ENCODE measurements at places on chromosomes 5 and 9.

DNA sequence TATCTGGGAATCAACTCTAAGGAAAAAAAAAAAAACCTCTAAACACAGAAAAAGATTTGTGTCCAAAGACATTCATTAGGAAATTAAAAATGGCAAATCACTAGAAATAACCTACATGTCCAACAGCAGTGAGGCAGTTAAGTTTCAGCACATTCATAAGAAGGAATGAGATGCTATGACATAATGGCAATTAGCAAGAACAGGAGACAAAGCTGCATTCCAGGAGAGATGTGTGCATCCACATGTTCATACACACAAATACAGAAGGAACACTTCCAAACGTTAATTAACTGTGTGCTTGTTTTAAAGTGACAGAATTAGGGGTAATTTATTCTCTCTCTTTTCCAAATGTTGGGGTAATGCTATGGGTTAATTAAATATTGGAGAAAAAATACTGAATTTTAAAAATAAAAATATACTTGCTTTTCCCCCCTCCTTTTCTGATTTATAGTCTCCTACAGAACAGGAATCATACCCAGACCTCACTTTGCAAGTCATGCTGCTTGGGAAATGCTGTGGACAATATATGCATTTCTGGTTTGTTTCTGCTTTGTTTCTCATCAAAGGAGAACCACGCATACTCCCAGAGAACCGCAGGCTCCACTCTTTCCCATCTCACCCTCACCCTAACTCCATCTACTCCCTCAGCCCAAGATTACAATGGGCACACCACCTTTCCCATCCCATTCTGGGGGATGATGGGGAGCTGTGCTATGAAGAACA lies 114.1 kb downstream of the CDK5RAP2 start:
- no peak for DNase-seq

DNA sequence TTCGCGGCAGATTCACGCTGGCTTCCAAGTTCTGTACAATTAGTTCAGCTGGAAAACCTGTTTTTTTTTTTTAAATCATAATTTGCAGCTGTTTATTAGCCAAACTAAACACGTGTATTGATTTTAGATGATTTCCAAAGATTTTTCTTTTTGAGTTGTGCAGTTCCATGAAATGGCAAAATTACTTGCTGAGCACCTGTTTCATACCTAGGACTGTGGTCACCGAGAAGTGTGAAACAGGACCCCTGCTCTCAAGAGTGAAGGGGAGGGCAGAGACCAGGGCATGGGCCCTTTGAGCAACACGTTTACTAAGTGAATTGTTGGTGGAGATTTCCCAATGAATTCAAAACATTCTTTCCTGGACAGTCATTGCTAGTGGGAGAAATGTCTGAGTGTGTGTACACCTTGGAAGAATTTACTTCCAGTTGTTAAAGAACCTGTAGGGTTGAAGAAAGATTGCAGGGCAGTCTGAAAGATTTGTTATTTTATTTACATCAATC lies 688 bp downstream of the SNX24 start:
- peak; percentile 53 for DNase-seq

DNA sequence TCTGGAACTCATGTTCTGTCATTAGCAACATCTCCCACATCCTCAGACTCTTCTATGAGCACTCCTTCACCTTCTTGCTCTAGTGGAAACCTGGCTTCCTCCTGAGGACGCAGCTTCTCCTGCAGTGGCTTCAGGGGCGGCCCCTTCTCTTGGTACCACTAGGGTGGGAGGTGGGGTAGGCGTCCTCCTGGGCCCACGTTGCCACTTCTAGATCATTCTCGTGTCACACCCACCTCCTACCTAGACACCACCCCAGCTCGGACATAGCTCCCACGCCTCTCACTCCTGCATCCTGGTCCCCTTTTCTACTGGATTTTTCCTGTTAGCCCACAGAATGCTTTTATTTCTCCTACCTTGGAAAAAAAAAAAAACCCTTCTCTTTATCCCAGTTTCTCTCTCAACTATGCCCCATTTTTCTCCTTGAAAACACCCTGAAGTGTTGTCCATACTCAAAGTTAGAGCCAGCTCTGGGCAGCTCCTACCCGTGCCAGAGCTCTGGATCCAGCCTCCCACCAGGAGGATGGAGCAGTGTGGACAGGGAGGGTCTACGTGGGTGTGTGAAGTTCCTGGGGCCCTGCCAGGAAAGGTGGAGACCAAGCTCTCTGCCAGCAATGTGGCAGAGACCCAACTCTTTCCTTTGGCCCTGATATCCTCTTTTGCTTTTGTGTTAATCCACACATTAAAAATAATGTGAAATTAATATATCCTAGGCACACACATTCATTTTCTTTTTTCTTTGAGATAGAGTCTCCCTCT lies 179.2 kb downstream of the HSPA4 start:
- no peak for DNase-seq

DNA sequence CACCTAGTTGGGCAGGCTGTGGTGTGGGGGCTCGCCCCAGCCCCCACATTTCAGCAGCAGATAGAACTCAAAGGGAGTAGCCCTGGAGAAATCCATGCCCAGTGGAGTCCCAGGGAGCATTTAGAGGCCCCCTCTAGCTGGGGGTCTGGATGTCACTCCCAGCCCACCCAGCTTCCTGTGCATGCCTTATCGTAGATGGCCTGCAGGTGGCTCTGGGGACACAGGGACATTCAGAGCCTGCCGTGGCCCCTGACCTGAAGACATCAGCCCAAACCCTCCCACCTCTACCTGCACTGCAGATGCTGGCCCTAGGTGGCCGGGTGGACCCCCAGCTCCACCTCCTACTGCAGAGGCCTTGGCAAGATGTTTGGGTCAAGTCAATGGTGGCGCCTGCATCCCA lies 49.0 kb upstream of the LMX1B start:
- no peak for DNase-seq

GRCh38 chr5:151532416-151532815 lies 58.7 kb downstream of the FAT2 start:
- DNase-seq: no peak

GRCh38 chr5:172424111-172424490 lies 30.2 kb downstream of the SH3PXD2B start:
- no peak for DNase-seq

DNA sequence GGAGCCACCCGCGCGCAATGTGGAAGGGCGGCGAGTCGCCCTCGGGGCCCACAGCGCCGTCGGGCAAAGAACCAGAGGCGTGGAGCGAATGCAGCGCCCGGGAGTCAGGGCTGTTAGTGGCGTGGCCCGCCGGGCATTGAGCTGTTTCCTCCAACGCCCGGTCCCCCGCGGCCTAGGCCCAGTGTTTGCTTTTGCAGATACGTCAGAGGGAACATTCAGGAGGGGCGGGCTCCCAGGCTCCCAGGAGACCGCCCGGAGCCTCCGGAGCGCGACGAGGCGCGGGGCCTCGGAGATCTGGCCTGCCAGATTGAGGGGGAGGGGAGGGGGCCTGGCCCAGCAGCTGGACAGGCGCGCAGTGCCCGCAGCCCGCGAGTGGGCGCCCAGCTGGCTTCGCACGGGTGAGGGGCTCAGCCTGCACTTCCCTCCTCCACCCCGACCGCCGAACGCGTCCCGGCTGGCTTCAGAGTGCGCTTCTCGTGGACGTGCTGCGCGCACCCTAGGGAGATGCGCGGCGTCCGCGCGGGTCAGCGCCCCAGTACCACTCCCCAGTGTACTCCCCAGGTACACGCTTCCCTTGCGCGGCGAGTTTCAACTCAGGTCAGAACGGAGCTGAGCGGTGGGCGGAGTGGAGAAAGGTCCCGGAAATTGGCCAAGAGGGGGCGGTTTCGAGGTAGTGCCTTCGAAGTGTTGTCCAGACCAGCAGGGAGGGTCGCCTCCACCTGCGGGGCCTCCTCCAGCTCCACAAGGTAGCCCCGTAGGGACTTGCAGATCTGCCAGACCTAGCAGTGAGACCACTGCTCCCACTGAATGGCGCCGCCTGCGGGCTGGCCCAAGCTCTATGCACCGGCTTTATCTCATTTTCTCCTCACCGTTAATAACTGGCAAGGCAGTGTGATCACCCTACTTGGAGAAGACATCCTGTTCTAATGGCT lies 130.4 kb downstream of the TMEM174 start:
- no peak for DNase-seq

GRCh38 chr5:129051283-129051682 lies 43.3 kb upstream of the ISOC1 start:
- no peak for DNase-seq

DNA sequence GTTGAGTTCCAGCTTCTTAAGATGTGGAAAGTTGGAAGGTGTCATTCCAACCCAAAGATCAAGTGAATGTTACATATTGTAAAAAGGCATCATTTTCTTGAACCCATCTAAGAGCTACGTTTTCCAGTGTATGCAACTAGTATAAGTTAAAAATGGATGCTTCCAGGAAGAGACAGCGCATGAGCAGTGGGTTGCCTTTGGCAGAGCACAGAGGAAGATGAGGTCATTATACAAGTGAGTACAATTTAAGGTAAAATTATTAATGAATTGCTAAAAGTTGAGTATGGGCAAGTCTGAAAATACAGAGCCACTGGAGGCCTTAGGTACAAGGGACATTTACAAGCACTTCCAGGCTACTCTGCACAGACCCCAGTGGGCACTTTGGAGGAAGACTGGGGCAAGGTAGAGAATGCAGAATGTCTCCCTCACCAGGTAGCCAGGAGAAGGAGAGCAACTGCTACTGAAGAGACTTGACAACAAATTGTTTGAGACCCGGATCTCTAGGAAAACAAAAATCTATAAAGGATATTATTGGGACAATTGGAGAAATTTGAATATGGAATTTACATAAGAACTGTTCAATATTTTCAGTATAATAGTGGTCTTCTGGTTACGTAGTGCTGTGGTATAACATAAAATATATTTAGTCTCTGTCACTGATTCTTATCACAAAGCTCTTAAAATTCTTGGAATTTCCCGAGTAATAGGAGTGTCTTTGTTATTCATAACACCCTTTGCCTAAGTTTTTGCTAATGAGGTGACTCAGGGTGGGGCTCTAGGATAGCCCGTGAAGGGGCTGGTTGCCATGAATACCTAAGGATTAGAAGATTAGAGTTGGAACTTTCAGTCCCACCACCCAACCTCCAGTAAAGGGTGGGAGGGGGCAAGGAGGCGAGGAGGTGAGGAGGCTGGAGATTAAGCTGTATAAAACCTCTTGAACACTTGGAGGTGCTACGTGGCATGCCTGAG lies 129.9 kb upstream of the FER start:
- no peak for DNase-seq

DNA sequence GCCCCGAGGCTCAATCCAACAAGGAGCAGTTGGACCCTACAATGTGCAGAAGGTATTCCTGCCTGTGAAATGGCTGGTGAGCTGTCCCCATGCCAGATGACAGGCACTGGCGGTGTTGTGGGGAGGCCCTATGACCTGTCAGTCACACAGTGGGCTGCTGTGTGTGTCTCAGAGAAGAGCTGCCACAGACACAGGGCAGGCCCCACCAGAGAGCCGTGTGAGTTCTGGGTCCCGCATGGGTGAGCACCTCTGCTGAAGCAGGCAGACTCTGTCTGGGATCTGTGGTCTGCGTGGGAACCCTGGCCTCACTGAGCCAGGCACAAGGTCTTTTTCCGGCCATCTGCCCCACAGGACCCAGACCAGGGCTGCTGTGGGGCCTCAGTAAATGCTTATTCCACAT lies 37.3 kb upstream of the PITX1 start:
- no peak for DNase-seq

DNA sequence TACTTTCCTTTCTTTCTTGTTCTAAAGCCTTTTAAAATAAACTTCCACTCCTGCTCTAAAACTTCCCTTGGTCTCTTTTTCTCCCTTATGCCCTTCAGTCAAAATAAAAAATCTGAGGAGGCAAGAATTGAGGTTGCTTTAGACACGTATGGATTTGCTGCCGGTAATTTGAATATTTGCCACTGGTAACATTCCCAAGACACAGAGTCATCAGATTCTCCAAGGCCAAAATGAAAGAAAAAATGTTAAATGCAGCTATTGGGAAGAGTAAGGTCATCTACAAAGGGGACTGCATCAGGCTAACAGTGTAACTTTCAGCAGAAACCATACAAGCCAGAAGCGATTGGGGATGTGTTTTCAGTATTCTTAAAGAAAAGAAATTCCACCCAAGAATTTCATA lies 311.1 kb downstream of the CDH18 start:
- DNase-seq: no peak

DNA sequence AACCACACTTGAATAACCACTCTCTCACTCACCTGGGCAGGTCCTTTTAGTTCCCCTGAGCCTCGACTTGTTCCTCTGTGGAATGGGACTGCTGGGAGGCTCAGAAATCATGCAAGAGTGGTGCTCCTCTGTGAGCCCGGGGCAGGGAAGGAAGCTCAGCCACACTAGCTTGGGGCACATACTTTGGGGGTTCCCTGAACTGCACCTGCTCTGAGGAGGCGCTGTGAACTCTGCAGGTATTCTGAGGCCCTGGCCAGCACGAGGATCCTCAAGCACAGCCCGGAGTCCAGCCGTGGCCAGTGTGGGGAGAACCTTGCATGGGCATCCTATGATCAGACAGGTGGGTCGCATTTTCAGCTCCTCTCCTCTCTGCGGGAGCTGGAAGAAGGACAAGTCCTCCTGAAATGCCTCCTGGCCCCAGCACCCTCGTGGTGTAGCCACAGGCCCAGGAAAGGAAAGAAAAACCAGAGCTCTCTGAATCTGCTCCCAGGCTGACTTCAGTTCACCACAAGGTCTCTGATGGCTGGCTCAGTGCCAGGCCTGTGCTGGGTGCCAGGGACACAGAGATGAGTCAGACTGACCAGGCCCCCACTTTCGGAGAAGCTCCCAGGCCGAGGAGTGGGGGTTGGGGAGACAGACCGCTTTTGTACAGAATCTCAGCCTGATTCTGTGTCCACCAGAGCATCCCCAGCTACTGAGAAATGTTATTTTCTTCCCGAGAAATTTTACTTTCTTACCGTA lies 11.9 kb downstream of the GLIPR2 start:
- peak; percentile 97 for DNase-seq

GRCh38 chr9:655875-656274 lies 185.6 kb upstream of the DMRT1 start:
- DNase-seq: no peak

GRCh38 chr9:98642661-98643312 lies 65.9 kb downstream of the GABBR2 start:
- no peak for DNase-seq

GRCh38 chr5:116502616-116503015 lies 72.0 kb downstream of the SEMA6A start:
- DNase-seq: no peak

GRCh38 chr9:121596515-121596914 lies 54.9 kb upstream of the DAB2IP start:
- DNase-seq: peak; percentile 69

DNA sequence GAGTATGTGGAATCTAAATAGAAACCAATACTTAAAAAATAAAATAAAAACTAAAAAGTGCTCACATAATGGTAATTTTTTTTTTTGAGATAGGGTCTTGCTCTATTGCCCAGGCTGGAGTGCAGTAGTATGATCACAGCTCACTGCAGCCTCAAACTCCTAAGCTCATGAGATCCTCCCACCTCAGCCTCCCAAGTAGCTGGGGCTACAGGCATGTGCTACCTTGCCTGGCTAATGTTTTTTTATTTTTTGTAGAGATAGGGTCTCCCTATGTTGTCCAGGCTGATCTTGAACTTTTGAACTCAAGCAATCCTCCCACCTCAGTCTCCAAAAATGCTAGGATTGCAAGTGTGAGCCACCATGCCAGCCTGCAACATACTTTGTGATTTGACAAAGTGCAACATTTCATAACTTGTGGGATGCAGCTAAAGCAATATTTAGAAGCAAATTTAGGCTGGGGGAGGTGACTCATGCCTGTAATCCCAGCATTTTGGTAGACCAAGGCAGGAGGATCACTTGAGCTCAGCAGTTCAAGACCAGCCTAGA lies 18.4 kb downstream of the AP3B1 start:
- no peak for DNase-seq

- DNase-seq: peak; percentile 10
Observed at GRCh38 chr9:80797831-80798688, 891.3 kb downstream of the TLE1 start.
